ENCODE measurements at places on chromosomes 1 and 21. TPM values are rescaled to one million over a fixed set of nuclear protein-coding genes. Genes with fewer than 3 reads are reported as not detected.
A peak's percentile ranks its signal among the peaks of the same experiment; 100 is the strongest.

- peak overlapping the region; percentile 88 for H3K27ac ChIP-seq
- H3K27me3 ChIP-seq: no peaks in the 10 kb centered on the region
- no peak overlapping the region for H3K4me3 ChIP-seq
- peaks cover 40% of the 10 kb centered on the region for H3K4me1 ChIP-seq
- DNase-seq: peak; percentile 42
- H3K36me3 ChIP-seq: no peaks in the 10 kb centered on the region
Observed at GRCh38 chr1:14778898-14779865, 180.7 kb downstream of the KAZN start.

- peaks cover 31% of the 10 kb centered on the region for H3K4me1 ChIP-seq
- no peak for DNase-seq
- no peaks in the 10 kb centered on the region for H3K27me3 ChIP-seq
- no peaks in the 10 kb centered on the region for H3K36me3 ChIP-seq
Observed at GRCh38 chr1:180611016-180611930, 20.5 kb upstream of the XPR1 start.

DNA sequence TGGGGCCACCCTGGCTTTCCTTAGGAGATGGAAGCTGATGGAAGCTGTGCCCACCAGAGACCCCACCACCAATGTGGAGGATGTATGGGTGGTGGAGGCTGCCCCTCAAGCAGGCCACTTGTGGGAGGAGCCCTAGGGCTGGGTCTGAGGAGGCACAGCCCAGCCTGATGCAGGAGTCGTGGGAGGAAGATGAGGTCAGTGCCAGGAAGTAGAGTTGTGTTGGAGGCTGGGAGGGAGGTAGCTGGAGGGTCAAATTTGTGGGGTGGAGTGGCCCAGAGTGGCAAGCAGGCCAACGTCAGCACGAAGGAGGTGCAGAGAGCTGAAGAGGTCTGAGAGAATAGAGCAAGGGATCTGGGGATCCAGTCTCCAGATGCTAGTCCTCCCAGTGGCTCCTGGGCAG, 119.0 kb upstream of the USP24 start:
- H3K4me1 ChIP-seq: peaks cover 4% of the 10 kb centered on the region
- H3K4me3 ChIP-seq: no peak overlapping the region

DNA sequence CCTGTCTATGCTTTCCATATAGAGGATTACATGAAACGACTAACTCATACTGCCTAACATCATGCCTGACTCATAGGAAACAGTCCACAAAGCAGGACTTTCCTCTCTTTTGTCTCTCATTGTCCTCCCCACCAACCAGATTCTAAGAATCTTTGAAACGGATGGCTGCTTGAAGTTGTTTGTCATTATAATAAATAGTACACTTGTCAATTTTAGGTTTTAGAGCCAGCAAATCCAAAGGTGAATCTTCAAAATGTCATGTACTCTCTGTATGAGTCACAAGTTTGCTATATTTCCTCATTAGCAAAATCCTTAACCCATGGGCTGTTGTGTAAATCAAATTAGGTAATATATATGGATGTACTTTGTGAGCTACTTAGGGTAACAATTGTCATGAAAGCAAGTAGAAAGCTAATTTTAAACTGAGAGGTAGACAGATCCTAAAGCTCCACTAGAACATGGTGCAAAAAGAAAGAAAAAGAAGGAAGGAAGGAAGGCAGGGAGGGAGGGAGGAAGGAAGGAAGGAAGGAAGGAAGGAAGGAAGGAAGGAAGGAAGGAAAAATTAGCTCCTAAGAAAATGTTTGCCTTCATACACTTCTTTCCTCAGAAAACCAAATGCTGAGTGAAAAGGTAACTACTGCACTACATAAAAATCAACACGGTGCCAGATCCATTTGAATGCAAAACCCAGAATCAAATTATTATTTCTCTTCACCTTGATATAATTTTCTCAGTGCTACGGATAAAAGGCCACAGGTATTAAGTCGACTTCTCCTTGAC, 129.5 kb upstream of the PRMT6 start:
- H3K4me3 ChIP-seq: no peak overlapping the region
- no peaks in the 10 kb centered on the region for H3K27me3 ChIP-seq
- no peaks in the 10 kb centered on the region for H3K36me3 ChIP-seq
- H3K4me1 ChIP-seq: no peaks in the 10 kb centered on the region

ST6GALNAC3 gene
- total RNA-seq: 17.5 TPM

SPATA45 gene
- total RNA-seq: not detected

WDR64 gene
- not detected for total RNA-seq

HCRTR1 gene
- not detected for total RNA-seq

INSRR gene
- not detected for total RNA-seq

PTGFR gene
- not detected for total RNA-seq

Data from progenitor cell of endocrine pancreas (in vitro differentiated cells).